ENCODE measurements at places on chromosomes 16 and 17.

DNA sequence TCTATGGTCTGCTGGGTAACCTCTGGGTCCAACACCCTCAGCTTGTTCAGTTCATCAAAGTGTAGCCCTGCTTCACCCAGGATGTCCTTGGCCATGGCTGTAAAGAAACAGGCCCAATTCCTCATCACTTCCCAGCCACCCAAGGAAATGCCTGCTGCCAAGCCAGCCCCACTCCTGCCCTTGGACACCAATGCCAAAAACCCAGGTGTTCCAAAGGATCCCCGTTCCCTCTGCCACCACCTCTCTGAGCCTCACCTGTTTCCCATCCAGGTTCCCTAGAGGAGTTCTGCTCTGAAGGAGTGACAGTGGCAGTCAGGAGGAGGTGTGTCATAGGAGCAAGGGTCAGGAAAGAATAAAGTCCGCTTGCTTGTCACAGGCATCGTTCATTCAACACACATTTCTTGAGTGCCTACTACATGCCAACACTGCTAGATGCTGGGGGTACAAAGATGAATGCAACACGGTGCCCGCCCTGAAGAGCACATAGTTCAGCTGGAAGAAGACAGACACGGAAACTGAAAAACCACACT, 3.3 kb downstream of the IFT20 start:
- no peak for DNase-seq

GRCh38 chr16:1206786-1207185, 18.3 kb downstream of the TPSG1 start:
- DNase-seq: no peak

- no peak for DNase-seq
These were observed 26.5 kb downstream of the HELZ start for GRCh38 chr17:67218385-67218950.

GRCh38 chr17:60720763-60721531, 43.3 kb downstream of the BCAS3 start:
- DNase-seq: no peak

DNA sequence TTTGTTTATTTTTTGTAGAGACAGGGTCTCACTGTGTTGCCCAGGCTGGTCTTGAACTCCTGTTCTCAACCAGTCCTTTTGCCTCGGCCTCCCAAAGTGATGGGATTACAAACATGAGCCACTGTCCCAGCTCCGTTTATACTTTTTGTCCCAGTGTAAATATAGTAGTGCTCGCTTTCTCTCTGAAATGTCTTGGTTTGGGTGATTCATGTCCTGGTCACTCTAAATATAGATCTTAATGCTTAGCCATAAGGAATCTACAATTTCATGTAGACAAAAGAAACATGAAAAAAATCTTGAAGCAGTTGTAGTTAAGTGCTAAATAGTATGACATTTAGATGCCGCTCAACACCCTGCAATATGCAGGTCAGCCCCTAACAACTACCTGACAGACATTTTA, 126.9 kb downstream of the KATNIP start:
- DNase-seq: no peak

DNA sequence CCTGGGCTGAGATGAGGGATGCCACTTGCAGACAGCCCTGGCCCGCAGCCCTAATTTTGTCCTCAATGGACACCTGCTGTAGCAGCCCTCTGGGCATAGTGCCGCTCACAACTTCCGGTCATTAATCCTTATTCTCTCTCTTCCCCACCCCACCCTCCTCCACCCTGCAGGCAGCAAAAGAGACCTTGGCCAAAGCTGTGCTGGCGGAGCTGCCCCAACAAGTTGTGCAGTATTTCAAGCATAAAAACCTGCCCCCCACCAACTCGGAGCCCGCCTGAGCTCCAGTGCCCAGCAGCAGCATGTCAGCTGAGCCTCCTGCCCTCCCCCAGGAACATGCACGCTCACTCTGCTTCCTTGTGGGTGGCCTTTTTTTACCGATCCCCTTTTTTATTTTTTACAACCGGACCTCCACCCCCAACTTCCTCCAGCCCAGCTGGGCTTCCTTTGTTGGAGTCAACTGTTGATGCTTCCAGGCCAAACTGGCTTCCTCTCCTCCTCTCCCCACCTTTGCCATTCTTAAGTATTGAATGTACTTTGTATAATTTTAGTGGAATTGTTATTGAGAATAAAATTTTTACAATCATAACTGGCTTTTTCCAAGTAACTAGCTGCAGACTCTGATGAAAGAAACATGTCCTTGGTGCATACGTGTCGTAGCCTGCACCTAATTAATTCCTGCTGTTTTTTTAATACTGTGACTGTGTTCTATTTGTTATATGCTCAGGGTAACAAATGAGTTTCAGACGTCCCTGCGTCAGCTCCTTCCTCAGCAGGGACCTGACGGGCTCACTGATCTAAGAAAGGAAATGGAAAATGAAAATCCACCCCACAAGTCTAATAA, 38.2 kb downstream of the PSME3IP1 start:
- no peak for DNase-seq

- no peak for DNase-seq
These were observed 9.1 kb downstream of the WSCD1 start for GRCh38 chr17:6079155-6079888.

DNA sequence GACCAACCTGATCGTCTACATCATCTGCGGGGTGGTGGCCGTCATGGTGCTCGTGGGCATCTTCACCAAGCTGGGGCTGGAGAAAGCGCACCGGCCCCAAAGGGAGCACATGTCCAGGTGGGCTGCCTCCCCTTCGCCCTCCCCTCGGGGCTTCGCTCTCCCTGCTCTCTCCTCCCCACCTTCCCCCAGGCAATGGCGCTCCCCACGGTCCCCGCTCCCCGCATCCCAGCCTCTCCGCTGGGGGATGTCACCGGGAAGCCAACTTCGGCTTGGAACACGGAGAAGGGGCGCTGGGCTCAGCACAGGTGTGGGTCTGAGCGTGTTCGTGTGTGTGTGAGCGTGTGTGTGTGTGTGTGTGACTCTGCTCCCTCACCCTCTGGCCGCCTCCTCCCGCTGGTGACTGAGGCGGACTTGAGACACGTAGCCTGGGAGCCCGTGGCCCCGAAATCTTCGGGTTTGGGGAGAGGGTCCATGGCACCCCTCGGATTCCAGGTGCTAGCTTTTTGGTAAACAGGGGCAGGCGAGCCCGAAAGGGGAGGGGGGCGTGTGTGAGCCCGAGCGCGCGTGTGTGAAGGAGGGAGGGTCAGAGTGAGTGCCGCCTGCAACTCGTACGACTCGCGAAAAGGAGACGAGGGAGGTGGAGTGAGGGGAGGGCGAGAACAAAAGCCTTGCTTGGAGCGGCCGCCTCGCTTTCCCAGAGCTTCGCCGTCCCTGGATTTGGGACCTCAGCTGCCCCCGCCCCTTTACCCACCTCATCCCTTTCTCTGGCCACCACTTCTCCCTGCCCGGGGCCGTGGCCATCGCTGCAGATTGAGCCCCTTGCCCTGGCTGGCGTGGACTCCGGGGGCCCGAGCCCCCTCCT, 1.3 kb downstream of the SHISA9 start:
- DNase-seq: no peak
